Activated naive CD4-positive, alpha-beta T cell treated with anti-CD3 and anti-CD28 coated beads, Interleukin-2, amount 50 U/mL, for 16 hours (primary cell): ENCODE measurements at places on chromosomes 1 and 21.
A peak's percentile ranks its signal among the peaks of the same experiment; 100 is the strongest.

GRCh38 chr1:39081271-39082009 lies 55.3 kb downstream of the NDUFS5 start:
- peak; percentile 25 for DNase-seq

DNA sequence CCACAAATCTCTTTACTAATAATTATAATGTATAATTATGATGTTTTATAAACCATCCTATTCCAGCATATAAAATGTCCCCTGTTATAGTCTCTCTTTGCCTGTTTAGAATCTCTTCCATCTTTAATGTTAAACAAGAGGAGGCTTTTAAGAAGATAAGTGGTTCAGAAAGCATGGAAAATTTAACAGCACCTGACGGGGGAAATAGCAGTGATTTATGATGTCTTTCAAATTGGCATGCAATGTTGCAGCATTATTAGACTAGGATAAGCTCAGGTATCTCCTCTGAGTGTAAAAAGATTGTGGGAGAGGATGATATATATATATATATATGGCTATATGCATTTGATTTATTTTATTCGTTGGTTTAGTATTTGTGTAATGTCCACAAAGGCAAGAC lies 24.4 kb downstream of the GIPC2 start:
- no peak for DNase-seq

GRCh38 chr1:113259988-113260387 lies 130.3 kb upstream of the MAGI3 start:
- no peak for DNase-seq

GRCh38 chr1:160085686-160086455 lies 4.5 kb downstream of the KCNJ9 start:
- peak; percentile 81 for DNase-seq

DNA sequence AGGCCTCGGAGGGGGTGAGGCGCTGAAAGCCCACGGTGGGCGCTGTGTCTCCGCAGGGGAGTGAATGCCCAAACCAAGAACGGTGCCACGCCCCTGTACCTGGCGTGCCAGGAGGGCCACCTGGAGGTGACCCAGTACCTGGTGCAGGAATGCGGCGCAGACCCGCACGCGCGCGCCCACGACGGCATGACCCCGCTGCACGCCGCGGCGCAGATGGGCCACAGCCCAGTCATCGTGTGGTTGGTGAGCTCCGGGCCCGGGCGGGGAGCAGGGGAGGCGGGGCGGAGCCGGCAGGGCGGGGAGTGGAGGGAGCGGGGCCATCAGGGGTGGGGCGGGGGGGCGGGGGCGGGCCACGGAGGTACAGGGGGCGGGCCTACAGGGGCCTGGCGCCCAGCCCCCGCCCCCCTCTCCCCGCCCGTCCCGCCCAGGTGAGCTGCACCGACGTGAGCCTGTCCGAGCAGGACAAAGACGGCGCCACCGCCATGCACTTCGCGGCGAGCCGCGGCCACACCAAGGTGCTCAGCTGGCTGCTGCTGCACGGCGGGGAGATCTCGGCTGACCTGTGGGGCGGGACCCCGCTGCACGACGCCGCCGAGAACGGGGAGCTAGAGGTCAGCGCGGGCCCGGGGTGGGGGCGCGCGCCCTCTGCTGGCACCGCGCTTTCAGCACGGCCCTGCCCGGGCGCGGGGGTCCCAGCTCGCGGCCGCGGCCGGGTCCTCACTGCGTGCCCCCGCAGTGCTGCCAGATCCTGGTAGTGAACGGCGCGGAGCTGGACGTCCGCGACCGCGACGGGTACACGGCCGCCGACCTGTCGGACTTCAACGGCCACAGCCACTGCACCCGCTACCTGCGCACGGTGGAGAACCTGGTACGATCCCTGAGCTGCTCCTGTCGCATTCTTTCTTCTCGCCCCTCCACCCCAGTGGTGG lies 15.9 kb downstream of the ESPN start:
- peak; percentile 77 for DNase-seq
